ENCODE measurements at places on chromosomes 16 and 17.
A peak's percentile ranks its signal among the peaks of the same experiment; 100 is the strongest.

DNA sequence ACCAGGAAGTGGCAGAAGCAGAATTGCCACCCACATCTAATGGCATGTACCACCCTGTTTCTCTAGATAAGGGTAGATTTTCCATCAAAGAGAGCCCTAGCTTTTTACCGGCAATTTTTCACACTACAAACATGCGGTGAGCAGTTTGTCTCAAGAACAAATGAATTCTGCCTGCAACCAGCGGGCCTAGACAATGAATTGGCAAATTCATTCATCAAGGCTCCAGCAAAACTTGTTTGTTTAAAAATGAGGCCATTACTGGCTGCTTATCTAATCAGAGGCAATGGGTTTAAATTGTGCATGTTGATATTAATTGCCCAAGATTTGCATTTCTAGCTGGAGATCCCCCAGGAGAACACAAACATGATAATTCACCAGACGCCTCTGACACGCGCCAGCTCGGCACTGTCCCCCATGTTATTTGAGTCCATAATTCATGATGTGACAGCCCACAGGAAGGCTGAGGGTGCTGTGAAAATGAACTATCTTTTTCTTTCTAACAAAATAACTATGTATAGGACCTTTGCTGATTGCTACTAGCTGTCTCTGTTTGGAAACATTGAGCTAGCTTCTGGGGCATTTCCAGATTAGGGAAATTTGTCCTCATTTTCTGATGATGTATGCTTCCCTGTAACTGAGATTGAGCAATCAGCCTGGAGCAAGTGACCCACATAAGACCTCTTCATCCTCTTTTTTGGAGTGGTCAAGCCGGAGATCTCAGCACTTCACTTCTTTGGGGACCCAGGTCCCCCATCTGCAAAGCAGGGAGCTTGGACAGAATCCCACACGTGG lies 80.8 kb downstream of the CNGB1 start:
- DNase-seq, result no peak

GRCh38 chr17:31499771-31500554 lies 108.5 kb downstream of the RAB11FIP4 start:
- DNase-seq, result no peak

DNA sequence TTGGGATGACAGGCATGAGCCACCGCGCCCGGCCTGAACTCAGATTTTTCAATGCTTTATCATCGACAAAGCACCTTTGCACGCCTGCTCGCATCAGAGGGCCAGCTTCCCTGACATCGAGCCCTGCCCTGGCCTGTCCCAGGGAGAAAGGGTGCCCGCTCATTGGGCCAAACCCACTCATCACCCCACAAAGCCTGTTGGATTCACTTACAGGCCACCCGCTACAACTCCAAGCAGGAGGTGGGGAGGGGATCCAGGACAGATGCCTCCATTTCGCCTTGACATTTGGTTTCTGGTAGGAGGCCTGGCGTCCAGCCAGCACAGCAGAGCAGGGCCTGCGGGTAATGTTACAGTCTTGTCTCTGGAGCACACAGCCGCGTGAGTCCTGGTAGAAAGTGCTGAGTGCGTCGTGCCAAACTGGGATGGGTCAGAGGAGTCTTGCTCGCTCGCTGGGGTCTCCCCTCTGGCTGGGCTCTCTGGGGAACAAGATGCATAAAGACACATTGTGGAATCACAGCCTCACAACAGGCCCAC lies 19.8 kb downstream of the SMTNL2 start:
- peak; percentile 96 for DNase-seq

DNA sequence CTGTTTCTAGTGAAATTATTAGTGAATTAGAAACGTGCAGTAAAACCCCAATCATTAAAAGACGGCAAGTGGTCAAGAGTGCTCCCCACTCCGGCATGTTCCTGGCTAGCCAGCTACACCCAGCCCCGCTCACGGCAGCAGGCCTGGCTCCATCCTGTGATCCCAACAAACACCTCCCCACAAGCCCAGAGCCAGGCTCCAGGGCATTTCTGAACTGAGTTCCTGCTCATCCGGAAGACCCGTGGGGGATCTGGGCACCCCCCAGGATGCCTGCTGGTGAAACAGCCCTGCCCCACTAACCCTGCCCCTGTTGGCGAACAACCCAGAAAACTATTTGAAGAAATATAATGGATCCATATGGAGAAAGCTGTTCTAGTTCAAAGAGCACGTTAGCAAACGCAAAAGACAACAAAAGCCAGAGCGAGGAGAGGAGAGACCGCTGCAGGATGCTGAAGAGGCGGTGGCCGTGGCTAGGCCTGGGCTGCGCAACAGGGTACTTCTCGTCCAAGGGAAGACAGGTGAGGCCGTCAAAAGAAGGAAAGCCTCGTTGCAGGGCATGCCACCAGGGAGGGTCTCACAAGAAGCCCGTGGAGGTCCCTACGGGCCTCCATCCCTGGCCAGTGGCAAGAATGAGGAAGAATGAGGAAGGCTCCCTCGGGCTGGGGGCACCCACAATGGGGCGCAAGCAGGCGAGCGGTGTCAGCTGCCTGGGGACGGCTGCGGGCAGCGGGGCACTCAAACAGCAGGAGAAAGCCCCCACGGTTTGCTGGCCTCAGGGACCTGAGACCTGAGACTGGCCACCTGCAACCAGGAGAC lies 19.2 kb downstream of the SLC16A3 start:
- no peak for DNase-seq

DNA sequence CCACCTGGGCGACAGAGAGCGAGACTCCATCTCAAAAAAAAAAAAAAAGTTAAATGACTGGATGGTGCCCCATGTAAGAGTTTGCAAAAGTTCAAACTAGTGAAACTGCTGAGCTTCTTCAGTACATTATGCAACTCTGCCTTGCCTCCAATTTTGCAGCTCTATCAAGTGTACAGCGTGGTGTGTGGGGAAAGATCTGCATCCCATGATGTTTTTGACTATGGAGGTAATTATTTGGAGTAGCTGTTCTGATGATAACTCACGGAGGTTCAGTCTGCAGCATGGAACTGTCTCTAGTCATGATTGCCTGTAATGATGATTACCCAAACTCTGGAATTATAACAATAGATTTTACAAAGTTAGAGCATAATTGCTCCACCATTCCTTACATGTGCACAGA lies 149.6 kb downstream of the PITPNC1 start:
- DNase-seq, result no peak

DNA sequence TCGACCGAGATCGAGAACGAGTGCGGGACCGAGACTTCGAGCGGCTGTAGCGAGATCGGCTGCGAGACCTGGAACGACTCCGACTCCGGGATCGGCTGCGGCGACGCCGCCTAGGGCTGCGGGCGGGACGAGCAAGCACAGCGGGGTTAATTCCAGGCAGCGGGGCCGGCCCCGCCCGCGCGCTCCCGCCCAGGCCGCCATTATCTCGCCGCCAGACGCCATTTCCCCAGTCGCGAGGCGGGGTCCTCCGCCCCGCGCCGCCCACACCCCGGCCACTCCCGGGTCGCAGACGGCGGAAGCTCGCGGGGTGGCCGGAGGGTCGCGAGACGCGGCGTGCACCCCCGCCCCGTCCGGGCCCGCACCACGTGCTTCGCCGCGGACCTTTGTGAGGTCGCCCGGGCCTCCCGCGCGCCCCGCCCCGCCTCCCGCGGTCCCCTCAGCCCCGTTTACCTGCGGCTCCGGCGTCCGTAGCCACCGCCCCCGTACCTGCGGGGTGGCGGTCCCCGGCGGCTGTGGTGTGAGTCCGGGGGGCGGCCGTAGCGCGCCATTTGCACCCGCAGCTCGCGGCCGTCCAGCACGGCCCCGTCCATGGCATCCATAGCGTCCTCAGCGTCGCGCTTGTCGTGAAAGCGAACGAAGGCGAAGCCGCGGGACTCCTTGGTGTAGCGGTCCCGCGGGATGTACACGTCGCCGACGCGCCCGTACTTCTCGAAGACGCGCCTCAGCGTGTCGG lies 616 bp downstream of the SRSF2 start:
- no peak for DNase-seq

DNA sequence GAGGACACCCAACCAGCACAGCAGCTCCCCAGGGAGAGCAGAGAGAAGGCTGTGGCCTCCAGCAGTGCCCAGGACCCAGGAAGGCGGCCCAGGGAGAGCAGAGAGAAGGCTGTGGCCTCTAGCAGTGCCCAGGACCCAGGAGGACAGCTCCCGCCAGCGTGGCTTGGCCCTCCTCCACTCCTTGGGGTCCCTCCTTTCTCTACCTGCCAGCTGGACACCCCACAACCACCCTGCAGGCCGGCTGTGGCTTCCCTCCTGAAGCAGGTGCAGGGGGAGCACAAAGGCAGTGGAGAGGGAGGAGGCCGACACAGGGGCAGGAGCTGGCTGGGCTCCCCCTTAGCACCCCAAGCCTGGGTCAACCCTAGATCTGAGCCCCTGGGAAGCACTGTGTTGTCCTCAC lies 54.1 kb upstream of the FASN start:
- no peak for DNase-seq

All from NCI-H1694 treated with DMSO at 0.1 percent for 48 hours (cell line).